Motor neuron (in vitro differentiated cells): ENCODE measurements at places on chromosomes 5 and 9. TPM values are rescaled to one million over a fixed set of nuclear protein-coding genes. Genes with fewer than 3 reads are reported as not detected.

GRCh38 chr5:23169660-23170416, 316.7 kb upstream of the CDH12 start:
- no peak for ATAC-seq

DNA sequence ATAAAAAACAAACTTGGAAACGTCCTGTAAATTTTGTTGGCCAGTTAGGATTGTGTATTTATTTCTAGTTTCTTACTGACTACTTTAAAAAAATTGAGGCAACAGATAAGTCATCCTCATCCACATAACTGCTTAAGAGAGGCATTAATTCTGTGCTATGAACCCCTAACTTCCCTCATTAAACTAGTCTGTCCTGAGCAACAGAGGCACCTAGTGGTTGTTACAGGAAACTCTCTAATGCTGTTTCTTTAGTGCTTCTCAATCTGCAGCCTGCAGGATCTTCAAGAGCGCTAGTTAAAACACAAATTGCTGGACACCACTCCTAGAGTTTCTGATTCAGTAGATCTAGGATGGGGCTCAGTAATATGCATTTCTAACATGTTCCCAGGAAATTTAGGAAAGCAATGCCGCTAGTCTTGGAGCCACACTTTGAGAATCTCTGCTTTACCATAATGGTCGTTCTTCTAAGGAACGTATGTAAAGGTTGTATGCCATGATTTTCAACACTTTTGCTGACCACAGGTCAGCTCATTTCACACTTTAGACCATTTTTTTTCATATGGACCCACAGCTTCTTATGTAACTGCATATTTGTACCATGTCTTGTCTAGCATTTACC, 410.1 kb upstream of the SMARCA2 start:
- peak; percentile 57 for ATAC-seq

DNA sequence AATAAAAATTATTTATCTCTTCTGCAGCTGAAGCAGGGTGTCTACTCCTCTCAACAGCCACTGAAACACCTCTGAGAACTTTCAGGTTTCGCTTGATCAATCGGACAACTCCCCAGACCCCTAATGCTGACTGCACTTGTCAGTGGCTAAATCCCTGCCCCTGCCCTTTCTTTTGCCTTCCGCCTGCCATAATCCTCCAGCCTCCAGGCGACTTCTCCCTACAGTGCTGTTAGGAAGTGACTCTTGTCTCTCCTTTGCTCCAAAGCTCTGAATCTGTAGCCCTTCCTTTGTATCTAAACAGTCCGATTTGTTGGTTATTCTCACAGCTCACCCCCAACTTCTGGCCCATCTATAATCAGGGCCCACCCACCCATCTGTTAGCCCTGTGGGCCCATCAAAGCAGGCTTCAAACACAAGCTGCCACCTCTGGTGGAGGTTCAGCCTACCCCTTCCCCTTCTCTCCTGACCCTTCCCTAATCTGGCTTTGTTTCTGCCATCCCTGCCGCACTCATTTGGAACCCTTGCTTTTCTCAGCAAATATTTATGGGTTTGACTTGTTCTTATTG, 53.7 kb upstream of the IFNK start:
- no peak for ATAC-seq

DNA sequence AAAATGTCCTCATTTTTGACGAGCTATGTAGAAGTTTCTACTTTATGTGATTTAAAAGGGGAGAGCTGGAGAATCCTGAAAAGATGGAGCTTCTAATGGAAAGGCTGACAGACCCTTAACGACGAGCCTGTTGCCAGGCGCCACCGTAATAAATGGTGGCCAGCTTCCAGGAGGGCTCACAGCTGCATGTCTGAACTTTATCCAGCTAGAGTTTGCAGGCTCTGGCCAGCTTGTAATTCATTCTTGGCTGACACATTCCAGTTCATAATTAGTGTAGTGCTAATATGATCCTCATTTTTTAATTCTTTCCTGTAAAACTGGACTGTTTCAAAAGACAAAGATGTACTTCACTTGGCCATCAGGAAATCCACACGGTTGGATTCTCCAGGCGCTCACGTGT, 246.7 kb downstream of the GAS1 start:
- peak; percentile 63 for ATAC-seq

DNA sequence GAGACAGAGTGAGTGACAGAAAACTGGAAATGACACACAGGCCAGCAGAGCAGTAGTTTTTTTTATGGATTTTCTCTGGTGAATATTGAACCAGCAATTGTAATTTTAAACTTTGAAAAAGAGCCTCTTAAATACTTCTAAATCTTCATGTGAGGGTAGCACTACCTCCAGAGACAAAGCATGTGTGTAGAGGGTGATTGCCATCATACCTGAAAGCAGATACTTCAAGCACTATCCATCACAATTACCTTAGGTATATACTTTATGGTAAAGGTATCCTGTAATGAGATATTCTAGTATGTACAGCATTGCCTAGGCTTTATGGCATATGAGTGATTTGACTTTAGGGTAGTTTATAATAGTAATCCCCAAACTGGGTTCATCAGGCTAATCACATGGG, 3.4 kb upstream of the EBF1 start:
- ATAC-seq, result no peak

- no peak for ATAC-seq
Observed at GRCh38 chr9:111805262-111805661, 10.5 kb upstream of the SHOC1 start.

DNA sequence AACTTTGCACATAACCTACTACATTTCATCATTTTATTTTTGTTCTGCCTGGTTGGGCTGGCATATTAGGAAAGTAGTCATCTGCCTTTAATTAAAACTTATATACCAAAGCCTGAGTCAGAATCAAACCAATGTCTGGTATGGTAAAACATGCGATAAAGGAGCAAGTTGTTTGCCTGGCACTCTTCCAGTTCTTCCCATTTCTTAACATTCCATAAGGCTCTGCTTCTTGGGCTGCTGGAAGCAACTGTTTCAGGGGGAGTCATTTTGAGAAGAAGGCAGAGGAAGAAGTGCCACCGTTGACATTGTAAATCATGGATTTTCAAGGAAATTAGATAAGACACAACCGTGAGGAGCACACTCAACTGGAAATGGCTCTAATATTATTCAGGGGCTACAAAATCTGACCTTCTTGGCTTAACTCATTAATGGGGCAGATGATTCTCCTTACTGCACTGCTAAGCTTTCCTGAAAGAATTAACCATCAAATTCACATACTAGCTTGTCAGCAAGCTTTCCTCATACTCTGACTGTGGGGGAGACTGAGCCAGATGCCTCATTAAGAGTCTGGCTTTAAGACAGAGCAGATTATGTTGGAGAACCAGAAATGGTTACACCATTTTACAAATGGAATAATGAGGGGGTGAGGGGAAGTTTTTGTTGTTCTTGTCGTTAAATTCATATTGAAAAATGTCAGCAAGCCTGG, 391.0 kb downstream of the TMEM232 start:
- no peak for ATAC-seq

DNA sequence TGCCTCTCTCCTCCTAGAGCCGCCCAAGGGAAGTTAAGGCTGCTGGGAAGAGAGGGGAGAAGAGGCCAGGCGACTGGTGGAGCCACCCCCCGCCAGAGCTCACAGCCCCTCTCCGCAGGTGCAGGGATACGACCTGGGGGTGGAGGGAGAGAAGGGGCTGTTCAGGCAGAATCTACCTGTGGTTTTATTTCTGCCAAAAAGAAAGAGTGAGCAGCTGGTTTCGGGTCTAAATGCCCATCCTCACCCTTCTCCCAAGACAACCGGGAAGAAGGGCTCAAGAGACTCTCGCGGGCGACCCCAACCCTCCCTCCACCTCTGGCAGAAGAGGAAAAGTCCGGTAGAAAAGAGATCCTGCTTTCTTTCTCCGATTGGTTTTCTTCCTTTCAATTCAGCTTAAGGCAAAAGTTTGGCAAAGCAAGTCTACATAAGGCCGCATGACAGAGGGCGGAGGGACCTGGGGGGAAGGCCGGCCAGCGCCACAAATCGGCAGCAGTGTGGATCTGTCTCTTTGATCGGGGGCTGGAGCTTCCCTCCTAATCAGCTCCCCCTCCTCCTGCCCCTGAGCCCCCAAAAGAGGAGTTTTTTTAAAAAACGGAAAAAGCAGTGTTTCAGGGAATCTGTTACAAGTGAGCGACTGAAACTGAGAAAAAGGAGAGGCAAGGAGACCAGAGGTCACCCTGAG, 16.3 kb downstream of the FAM78A start:
- no peak for ATAC-seq

SPINK13 gene
- 0.34 TPM in 1 of 2 replicates, not detected in the other for total RNA-seq

GFI1B gene
- 0.23 and 0.80 TPM in 2 replicates for total RNA-seq

SPINK1 gene
- total RNA-seq, result 3.1 TPM in 1 of 2 replicates, not detected in the other

AIF1L gene
- total RNA-seq, result 6.3 and 8.9 TPM in 2 replicates
